Large intestine (tissue), 12 donors: ENCODE measurements at places on chromosomes 13 and 19.

GRCh38 chr13:103958691-103959090, 892.5 kb upstream of the SLC10A2 start:
- no peaks in the 10 kb centered on the region for H3K36me3 ChIP-seq
- no peaks in the 10 kb centered on the region for H3K4me1 ChIP-seq
- H3K27me3 ChIP-seq = no peaks in the 10 kb centered on the region
- H3K4me3 ChIP-seq = no peak overlapping the region

- no peaks in the 10 kb centered on the region for H3K36me3 ChIP-seq
- H3K27ac ChIP-seq = no peak overlapping the region
- no peak for DNase-seq
Measured at GRCh38 chr13:33610438-33611120, 207.4 kb upstream of the RFC3 start.

DNA sequence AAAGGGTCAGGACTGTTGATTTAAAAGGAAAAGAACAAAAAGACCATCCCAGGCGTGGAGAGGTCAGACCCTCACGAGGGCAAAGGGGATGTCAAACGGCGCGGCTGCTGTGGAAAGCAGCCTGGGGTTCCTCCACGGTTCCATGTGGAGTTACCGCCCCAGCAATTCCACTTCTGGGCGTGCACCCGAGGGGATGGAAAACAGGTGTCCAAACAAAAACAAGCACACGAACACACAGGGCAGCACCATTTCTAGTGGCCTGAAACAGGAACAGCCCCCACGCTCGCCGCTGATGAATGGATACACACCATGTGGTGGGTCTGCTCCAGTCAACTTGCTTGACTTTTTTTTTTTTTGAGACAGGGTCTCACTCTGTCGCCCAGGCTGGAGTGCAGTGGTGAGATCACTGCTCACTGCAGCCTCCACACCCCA, 11.2 kb downstream of the AP3D1 start:
- no peak overlapping the region for H3K4me3 ChIP-seq
- no peaks in the 10 kb centered on the region for H3K4me1 ChIP-seq
- no peaks in the 10 kb centered on the region for H3K27me3 ChIP-seq
- no peak for DNase-seq

DNA sequence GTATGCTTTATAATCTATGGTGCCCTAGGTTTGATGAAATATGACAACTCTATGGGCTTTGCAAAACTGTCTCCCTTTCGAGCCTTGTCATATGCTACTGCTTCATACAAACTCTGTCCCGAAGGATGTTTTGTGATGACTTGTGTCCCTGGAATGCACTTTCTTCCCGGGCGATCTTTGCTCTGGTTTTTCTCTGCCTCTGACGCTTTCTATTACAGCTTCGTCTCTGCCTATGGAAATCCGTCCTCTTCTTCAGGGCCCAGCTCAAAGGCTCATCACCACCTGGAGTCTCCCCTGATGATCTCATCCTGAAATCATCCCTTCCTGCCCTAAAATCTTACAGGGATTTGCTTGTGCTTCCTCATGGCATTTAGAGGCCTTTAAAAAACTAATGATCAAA, 191.5 kb upstream of the KL start:
- DNase-seq = peak; percentile 40
- no peak overlapping the region for H3K27ac ChIP-seq
- H3K4me3 ChIP-seq = no peak overlapping the region
- no peaks in the 10 kb centered on the region for H3K27me3 ChIP-seq

DNA sequence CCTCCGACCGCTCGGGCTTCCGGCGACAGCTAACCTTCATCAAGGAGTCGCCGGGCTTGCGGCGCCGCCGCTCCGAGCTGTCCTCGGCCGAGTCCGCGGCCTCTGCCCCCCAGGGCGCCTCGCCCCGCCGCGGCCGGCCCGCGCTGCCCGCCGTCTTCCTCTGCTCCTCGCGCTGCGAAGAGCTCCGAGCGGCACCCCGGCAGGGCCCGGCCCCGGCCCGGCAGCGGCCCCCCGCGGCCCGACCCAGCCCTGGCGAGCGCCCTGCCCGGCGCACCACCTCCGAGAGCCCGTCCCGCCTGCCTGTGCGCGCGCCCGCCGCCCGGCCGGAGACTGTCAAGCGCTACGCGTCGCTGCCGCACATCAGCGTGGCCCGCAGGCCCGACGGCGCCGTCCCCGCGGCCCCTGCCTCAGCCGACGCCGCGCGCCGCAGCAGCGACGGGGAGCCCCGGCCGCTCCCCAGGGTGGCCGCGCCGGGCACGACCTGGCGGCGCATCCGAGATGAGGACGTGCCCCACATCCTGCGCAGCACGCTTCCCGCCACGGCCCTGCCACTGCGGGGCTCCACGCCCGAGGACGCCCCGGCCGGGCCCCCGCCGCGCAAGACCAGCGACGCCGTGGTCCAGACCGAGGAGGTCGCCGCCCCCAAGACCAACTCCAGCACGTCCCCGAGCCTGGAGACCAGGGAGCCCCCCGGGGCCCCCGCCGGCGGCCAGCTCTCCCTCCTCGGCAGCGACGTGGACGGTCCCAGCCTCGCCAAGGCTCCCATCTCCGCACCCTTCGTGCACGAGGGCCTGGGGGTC, 9.6 kb downstream of the C19orf25 start:
- DNase-seq = peak; percentile 41
- no peak overlapping the region for H3K4me3 ChIP-seq
- H3K27me3 ChIP-seq = peaks cover 83% of the 10 kb centered on the region
- no peak overlapping the region for H3K27ac ChIP-seq

- H3K4me3 ChIP-seq = peak overlapping the region; percentile 39
- DNase-seq = peak; percentile 59
- H3K27me3 ChIP-seq = peaks cover 44% of the 10 kb centered on the region
- H3K4me1 ChIP-seq = peaks cover 18% of the 10 kb centered on the region
- peak overlapping the region; percentile 40 for H3K27ac ChIP-seq
Measured at GRCh38 chr19:49691243-49692146, 579 bp downstream of the CPT1C start.
